ENCODE measurements at places on chromosomes 5 and 9. TPM values are rescaled to one million over a fixed set of nuclear protein-coding genes. Genes with fewer than 3 reads are reported as not detected.

- no peak overlapping the region for H3K27ac ChIP-seq
- H3K36me3 ChIP-seq = no peaks in the 10 kb centered on the region
- no peak overlapping the region for H3K4me3 ChIP-seq
- no peaks in the 10 kb centered on the region for H3K4me1 ChIP-seq
- no peak for DNase-seq
- no peaks in the 10 kb centered on the region for H3K27me3 ChIP-seq
These were observed 536.5 kb upstream of the CDH10 start for GRCh38 chr5:25181249-25181648.

- no peaks in the 10 kb centered on the region for H3K4me1 ChIP-seq
- H3K27ac ChIP-seq = no peak overlapping the region
- no peaks in the 10 kb centered on the region for H3K27me3 ChIP-seq
- DNase-seq = no peak
- no peak overlapping the region for H3K4me3 ChIP-seq
These were observed 171.9 kb downstream of the GAPVD1 start for GRCh38 chr9:125433461-125434011.

GRCh38 chr9:83569326-83569725 lies 31.1 kb upstream of the FRMD3 start:
- no peaks in the 10 kb centered on the region for H3K27me3 ChIP-seq
- H3K36me3 ChIP-seq = no peaks in the 10 kb centered on the region
- no peak overlapping the region for H3K27ac ChIP-seq

DNA sequence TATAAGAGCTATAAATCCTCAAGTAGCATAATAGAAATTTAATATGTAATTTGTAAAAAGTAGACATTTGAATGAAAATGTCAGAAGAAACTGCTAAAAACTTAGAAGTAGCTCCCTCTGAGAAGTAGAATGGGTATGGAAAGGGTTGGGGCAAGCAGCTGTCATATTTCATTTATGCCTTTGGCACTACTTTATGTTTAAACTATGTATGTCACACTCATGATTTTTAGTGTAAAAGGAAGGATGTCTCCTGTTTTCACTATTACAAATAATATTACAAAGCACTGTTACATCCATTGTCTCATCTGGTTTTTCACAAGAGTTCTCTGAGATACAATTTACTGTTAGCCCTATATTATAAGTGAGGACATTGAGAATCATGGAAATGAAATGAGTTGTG lies 96.3 kb upstream of the ZNF462 start:
- H3K36me3 ChIP-seq = no peaks in the 10 kb centered on the region
- H3K4me3 ChIP-seq = no peak overlapping the region
- H3K4me1 ChIP-seq = no peaks in the 10 kb centered on the region
- no peaks in the 10 kb centered on the region for H3K27me3 ChIP-seq
- no peak for DNase-seq

PFN3 gene
- total RNA-seq = not detected

- no peak for DNase-seq
- H3K27me3 ChIP-seq = no peaks in the 10 kb centered on the region
- no peak overlapping the region for H3K4me3 ChIP-seq
- no peak overlapping the region for H3K27ac ChIP-seq
These were observed 17.7 kb upstream of the IL6ST start for GRCh38 chr5:56012281-56012963.

PCDHGB2 gene
- 2.2 TPM for total RNA-seq

PCDHGB4 gene
- total RNA-seq = 2.1 TPM

PCDHA1 gene
- total RNA-seq = not detected

- no peaks in the 10 kb centered on the region for H3K36me3 ChIP-seq
- H3K27ac ChIP-seq = no peak overlapping the region
- peaks cover 5% of the 10 kb centered on the region for H3K4me1 ChIP-seq
- H3K4me3 ChIP-seq = no peak overlapping the region
- no peaks in the 10 kb centered on the region for H3K27me3 ChIP-seq
These were observed 73.5 kb upstream of the PRSS3 start for GRCh38 chr9:33721674-33722358.

DNA sequence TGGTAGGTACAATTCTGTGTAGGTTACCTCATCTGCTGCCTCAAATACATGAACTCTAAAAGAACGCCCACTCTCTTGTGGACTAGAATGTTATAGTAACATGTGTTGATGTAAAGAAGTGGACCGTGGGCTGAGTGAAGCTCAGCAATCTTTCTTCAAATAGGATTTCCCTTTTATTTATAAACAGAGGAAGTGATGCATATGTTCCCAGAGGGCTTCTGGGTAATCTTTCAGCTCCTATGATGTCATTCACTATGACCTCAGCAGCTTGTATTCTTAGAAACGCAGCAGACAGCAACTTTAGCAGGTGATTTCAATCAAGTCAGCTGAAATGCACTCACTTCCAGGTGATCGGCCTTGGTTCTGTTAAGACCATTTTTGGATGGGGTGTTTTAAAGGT lies 14.4 kb downstream of the F2RL2 start:
- H3K4me3 ChIP-seq = no peak overlapping the region
- no peaks in the 10 kb centered on the region for H3K27me3 ChIP-seq
- H3K4me1 ChIP-seq = no peaks in the 10 kb centered on the region
- no peak for DNase-seq
- no peak overlapping the region for H3K27ac ChIP-seq

GRCh38 chr5:163821142-163821541 lies 315.7 kb downstream of the MAT2B start:
- H3K4me3 ChIP-seq = no peak overlapping the region
- no peaks in the 10 kb centered on the region for H3K4me1 ChIP-seq
- H3K27me3 ChIP-seq = no peaks in the 10 kb centered on the region
- DNase-seq = no peak
- H3K27ac ChIP-seq = no peak overlapping the region

DNA sequence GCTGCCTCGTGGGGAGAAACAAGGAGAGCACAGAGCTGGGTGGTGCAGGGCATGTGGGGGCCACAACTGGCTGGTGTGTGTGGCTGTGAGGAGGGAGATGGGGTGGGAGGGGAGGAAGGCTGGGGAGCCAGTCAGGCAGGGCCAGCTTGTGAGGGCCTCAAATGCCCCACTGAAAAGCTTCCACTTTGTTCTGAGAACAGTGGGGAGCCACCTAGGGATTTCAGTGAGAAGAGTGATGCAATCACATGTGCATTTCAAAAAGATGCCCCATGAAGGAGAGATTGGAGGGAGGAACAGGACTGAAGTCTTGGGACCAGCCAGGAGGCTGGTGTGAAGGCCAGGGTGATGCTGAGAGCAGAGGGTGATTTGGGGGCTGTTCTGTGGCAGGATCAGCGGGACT lies 1.3 kb downstream of the OR13J1 start:
- no peak for DNase-seq
- H3K27ac ChIP-seq = no peak overlapping the region
- H3K36me3 ChIP-seq = no peaks in the 10 kb centered on the region

- no peak overlapping the region for H3K27ac ChIP-seq
- no peak overlapping the region for H3K4me3 ChIP-seq
- H3K4me1 ChIP-seq = peaks cover 10% of the 10 kb centered on the region
- H3K36me3 ChIP-seq = no peaks in the 10 kb centered on the region
- DNase-seq = no peak
- no peaks in the 10 kb centered on the region for H3K27me3 ChIP-seq
These were observed 135.2 kb downstream of the GNA14 start for GRCh38 chr9:77512876-77513275.

C5 gene
- total RNA-seq = 0.22 TPM

PIGO gene
- 6.6 TPM for total RNA-seq

DNA sequence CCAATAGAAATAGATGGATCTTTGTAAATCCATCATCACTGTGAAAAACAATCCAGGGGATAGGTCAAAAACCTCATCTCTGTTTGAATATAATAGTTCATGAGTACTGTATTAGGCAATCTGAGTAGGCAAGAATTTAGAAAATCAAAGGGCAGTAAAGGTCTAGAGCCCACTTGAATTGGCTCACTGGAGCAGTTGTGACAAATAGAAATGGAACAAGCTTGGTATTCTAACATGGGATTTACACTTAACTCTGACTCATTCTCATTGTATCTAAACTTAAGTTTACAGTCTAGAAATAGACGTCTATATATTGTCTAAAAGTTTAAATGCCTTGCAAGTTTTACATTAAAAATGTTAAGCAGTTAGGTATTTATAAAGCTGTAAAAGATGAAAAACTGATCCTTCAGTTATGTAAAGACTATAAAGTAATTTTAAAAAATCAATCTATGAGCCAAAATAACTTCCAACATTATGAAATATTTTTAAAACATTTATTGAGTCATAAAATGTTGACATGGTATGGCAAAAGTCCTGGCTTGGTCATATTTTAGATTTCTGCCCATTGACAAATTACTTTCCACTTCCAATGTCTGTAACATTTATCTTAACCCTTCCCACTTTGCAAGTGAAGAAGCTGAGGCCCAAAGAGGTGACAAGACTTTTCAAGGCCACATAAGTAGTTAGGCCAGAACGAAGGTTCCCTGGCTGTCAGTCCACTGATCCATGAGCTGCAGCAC lies 203.7 kb upstream of the NREP start:
- H3K36me3 ChIP-seq = no peaks in the 10 kb centered on the region
- no peak overlapping the region for H3K27ac ChIP-seq
- no peaks in the 10 kb centered on the region for H3K27me3 ChIP-seq
